ENCODE measurements at places on chromosomes 12 and 14.

GRCh38 chr12:90399357-90399756 lies 555.6 kb downstream of the CCER1 start:
- no peak for DNase-seq

- DNase-seq: no peak
Measured at GRCh38 chr12:71354871-71355270, 84.7 kb upstream of the LGR5 start.

DNA sequence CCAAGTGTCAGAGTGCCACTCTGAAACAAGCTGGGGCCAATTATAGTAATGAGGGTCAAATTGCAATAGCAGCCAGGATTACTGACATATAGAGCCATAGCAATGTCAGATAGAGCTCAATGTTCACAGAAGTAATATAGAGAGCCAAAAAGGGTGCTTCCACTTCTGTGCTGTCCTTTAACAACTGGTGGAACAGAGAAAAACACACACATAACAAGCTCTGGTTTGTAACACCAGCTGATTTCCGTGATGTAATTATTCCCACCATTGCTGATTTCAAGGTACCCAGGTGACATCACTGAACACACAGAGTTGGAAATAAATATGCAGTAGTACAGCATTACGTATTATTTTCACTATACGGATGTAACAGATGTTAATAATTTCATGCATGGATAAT lies 3.0 kb upstream of the CLEC2B start:
- DNase-seq: no peak

GRCh38 chr12:29132316-29132715 lies 16.8 kb upstream of the FAR2 start:
- no peak for DNase-seq

GRCh38 chr12:49462083-49462744 lies 76.6 kb upstream of the KCNH3 start:
- no peak for DNase-seq

- DNase-seq: no peak
Measured at GRCh38 chr12:116194935-116195431, 82.5 kb downstream of the MED13L start.

- no peak for DNase-seq
Measured at GRCh38 chr12:96036765-96037455, 1.5 kb upstream of the LTA4H start.

DNA sequence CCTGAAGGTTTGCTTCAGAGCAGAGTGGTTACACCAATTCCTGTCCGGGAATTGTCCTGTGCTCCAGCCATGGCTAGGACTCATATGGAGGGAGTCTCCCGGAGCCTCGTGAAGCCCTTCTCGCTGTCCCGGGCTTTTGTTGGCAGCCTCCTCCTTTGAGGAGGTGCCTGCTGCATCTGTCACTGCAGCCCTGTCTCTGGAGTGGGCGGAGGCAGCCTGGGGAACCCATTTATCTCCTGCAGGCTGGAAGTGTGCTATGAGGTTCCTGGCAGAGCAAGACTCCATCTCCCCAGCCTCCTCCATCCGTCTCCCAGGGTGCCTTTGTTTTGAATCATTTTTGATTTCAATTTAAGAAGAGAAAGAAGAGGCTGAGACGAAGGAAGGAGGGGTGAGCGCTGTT lies 355.3 kb downstream of the GLT1D1 start:
- no peak for DNase-seq

DNA sequence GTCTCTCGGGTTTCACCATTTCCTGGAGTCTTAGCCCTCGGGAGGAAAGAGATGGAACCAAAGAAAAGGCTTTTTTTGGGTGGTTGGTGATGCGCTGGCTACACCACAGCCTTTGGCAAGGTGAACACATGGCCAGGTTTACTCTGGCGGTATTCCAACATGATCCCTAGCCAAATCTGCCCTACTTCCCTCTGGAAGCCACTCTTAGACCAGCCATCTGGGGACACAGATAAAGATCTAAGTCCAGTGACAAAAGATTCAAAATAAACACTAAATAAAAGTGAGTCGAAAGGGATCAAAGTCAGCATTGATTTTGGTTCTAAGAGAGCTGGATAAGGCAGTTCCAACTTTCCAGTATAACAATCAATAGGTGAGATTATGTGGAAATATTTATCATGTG lies 694.5 kb downstream of the VRK1 start:
- no peak for DNase-seq

GRCh38 chr12:119307747-119308146 lies 26.8 kb upstream of the CCDC60 start:
- DNase-seq: no peak

- no peak for DNase-seq
Measured at GRCh38 chr12:110186059-110186458, 61.9 kb downstream of the IFT81 start.

GRCh38 chr14:25055992-25056687 lies 6.2 kb upstream of the STXBP6 start:
- no peak for DNase-seq

- no peak for DNase-seq
Measured at GRCh38 chr12:91622037-91622436, 439.4 kb upstream of the DCN start.

DNA sequence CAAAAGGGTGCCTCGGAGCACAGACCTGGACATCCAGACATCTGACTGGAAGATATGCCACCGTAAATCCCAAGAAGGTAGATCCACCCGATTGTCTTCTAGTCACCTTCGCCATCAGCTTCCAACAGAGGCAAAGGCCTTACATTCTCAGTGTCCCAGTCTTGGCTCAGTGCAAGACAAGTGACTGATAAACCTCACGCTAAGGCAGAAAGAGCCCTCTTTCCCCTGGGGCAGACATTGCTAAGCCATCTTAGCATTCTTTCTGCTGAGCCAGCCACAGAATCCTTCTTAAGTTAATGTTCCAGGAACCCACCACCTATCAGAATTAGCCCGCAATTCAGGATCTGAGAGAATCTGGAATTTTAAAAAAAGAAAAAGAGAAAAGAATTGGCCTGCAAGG lies 4.3 kb upstream of the PLEKHG6 start:
- DNase-seq: no peak

GRCh38 chr12:91370086-91370868 lies 187.7 kb upstream of the DCN start:
- no peak for DNase-seq

- DNase-seq: no peak
Measured at GRCh38 chr12:87952850-87953249, 76.4 kb downstream of the C12orf50 start.

DNA sequence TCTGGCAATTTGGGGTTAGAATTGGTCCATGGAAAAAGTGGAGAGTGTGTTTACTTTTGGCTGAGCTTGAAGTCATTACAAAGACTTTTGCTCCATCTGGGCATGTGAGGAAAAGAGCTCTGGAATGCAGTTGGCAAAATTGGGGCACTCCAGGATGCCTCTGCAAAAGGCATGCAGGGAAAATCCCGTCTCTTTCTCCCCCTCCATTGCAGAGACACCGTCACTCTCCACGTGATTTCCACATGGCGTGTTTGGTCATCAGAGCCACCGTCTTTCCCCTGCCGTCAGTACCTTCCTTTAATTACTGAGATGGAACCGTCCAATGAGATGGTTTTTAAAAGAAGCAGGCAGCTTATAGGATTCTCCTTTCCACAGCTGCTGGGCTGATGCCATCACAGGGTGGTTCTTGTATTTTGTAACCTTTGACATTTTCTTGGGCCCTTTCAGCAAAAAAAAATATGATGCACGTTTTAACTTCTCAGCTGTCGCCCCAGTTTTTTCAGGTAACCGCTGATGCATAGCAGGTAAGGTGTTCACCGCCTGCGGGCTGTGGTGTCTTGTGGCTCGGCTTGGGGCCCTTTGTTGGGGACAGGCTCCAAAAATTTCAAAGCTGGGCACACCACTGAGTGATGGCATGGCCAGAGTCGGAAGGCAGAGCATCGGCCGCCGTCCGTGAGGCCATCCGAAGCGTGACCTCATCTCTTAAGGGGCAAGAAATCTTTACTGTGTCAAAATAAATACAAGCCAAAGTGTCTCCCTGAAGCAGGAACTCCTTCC lies 68.4 kb downstream of the CACNA1C start:
- no peak for DNase-seq

GRCh38 chr14:78254911-78255461 lies 84.8 kb downstream of the NRXN3 start:
- peak; percentile 1 for DNase-seq

DNA sequence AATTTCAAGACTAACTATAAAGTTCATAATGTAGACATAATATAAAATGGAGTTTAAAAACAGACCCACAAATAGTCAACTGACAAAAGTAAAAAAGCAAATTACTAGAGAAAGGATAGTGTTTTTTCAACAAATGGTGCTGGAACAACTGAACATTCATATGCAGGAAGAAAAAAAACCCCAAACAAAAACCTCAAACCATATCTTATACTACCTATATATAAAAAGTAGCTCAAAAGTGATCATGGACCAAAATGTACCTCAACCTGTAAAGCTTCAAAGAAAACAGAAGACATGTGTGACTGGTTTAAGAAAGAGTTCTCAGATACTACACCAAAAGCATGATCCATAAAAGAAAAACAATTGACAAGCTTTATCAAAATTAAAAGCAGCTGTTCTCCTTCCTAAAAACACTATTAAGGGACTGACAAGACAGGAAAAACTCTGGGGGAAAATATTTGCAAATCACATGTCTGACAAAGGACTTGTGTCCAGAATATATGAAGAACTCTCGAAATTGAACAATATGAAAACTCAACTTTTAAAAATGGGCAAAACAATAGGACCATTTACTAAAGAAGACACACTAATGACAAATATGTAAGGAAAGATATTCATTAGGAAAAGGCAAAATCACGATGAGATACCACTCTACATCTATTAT lies 22.7 kb upstream of the ARID4A start:
- DNase-seq: no peak

DNA sequence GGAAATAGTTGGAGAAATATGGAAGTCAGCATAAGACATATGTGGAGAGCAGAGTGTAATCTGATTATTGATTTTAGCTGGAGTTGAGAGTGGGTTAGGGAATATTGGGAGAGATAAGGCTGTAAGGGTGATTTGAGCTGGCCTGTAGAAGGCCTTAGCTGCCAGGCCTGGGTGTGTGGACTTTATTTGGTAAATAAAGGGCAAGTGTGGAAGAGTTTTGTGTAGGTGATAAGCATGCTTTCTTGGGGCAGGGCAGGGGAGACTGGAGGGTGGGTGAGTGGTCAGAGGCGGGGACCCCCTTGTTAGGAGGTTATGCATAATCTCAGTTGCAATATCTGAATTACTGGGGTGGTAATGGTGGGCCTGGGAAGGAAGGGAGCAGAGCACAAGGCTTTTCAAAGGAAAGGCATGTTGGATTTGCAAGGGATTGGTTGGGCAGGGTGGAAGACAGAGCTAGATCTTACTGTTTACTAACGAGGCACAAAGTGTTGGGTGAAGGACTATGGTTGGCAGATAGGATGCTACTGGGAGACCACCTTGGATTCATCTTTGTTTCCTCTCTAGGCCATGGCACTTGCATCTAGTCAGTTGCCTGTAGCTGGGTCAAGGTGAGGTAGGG lies 5.5 kb downstream of the KHNYN start:
- no peak for DNase-seq

DNA sequence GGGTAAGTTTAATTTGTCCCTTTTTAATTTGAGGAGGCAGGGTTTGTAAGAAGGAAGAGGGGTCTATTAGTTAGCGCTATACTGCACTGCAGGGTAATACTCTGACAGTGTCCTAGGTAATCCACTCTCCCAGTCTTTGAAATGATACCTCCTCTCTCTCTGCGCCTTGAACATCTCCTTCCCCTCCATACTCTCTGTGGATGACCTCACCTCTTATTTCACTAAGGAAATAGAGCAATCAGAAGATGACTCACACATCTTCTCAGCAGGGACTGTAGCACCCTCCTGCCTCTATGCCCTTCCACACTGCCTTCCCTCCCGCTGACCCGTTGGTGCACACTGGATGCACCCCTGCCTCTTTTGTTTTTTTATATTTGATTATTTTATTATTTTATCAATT lies 94.2 kb downstream of the GRIP1 start:
- no peak for DNase-seq

DNA sequence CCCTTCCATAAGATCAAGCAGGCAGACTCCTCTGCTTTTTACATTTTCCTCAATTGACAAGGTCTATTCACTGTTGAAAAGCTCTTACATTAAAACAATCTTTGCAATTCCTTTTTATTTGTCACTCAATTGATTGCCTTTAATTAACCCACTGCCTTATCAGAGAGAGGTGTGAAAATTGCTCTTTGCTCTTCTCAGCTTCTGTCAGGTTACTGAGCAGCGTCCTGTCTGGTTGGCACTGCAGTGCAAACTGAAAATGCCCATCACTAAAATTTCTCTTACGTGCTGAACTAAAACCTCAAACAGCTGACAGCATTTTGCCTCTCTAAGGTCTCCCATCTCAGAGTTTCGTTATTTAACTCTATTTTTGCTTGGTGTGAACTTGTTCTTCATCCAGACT lies 504.1 kb upstream of the ATXN7L3B start:
- no peak for DNase-seq

- DNase-seq: peak; percentile 4
Measured at GRCh38 chr14:48936362-48936761, 649.8 kb downstream of the RPS29 start.

Measured in BJ (cell line).